ENCODE measurements at places on chromosomes 13 and 19.

DNA sequence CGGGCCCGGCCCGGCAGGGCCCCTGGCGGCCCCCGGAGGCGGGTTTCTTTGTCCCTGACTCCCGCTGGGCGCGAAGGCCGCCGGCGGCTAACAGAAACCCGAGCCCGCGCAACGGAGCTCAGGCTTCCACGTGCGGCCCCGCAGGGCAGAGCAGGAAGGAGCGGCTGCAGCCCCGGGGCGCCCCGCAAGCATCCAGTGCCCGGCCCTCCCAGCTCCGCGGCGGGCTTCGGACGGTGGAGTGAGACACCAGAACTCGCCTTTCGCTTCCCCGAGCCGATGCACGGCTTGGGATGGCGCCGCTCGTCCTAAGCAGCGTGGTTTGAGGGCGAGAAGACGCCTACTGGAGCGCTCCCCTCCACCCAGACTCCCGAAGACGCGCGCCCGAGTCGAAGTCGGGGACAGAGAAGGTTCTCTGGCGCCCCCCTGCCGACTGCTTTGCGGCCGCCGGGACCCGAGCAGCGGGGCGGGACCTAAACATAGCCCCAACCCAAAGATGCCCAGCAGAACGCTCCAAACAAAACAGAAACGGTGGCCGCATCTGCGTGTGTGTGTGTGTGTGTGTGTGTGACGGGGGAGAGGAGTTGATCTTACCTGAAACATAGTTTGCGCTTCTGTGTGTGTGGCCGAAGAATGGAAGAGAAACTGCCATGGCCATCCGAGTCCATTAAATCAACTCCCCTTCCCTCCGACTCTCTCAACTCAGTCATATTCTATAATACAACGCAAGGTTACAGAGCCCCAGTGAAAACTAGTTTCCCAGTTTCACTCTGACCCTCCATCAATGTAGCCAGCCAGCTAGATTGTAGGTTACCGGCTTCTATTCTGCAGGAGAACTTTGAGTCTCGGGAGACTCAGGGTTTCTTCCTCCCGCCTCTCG lies 629 bp upstream of the FGF9 start:
- peak; percentile 77 for DNase-seq

DNA sequence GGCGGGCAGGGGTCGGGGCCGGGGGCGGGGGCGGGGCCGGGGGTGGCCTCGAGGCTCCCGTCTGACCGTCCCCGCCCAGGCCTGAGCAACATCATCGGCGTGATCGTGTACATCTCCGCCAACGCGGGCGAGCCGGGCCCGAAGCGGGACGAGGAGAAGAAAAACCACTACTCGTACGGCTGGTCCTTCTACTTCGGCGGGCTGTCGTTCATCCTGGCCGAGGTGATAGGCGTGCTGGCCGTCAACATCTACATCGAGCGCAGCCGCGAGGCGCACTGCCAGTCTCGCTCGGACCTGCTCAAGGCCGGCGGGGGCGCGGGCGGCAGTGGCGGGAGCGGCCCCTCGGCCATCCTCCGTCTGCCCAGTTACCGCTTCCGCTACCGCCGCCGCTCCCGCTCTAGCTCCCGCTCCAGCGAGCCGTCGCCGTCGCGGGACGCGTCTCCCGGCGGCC lies 9.4 kb upstream of the CACNG6 start:
- peak; percentile 73 for DNase-seq

- no peak for DNase-seq
These were observed 181.8 kb downstream of the COL4A1 start for GRCh38 chr13:110125157-110125556.

GRCh38 chr13:83286737-83287136 lies 595.5 kb downstream of the SLITRK1 start:
- no peak for DNase-seq

DNA sequence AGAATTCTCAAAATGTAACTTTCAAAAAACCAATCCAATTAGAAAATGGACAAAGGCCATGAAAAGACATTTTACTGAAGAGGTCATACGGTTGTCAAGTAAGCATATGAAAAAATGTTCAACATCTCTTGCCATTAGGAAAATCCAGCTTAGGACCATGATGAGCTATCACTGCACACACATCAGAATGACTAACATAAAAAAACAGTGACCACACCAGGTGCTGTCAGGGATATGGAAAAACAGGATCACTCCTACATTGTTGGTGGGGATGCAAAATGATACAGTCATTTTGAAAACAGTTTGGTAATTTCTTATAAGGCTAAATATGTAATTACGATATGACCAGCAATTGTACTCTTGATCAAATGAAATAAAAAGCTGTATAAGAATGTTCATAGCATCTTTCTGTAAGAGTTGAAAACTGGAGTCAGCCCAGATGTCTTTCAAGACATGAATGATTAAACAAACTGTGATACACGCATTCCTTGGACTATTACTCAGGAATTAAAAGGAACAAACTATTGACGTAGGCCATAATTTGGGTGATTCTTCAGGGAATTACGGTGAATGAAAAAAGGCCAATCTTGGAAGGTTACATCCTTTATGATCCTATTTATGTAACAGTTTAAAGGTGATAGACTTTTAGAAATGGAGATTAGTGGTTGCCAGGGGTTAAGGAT lies 26.9 kb upstream of the RCBTB2 start:
- DNase-seq = no peak

DNA sequence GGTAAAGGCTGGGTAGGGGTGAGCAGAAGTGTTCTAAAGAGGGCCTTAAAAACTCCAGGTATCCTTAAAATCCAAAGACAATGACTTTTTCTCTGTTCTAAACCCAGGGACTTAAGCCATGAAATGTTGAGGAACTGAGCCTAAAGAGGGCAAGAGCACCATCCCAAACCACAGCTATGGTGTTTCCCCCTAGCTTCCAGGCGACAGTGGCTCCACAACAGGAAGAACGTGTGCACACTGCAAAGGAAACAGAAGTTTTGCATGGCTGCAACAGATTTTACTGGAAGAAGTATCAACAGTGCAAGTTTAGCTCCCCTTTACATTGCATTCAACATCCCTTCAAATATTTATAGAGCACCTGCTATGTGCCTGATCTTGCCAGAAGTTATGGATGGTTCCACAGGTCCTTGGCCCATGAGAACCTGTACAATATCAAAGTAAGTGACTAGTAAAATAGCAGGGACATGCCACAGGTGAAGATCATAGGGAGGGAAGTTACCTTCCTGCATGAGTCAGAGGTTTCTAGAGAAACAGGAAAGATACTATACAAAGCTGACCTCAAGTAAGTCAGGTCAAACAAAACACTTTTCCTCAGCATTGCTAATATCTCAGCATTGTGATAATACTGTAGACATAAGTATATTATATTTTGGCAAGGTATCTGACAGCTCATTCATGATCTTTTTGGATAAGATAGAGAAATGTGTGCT lies 8.4 kb upstream of the KCTD12 start:
- DNase-seq = no peak

DNA sequence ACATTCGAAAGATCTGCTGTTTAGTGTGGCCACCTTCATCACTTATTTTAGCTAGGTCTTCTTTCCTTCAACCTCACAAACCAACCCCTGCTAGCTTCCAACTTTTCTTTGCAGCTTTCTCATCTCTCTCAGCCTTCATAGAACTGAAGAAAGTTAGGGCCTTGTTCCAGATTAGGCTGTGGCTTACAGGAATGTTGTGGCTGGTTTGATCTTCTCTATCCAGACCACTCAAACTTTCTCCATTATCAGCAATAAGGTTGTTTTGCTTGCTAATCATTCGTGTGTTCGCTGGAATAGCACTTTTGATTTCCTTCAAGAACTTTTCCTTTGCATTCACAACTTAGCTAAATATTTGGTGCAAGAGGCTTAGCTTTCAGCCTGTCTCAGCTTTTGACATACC lies 44.7 kb downstream of the CARS2 start:
- DNase-seq = no peak

- no peak for DNase-seq
These were observed 1.3 kb downstream of the ZFP14 start for GRCh38 chr19:36377541-36378178.

- DNase-seq = peak; percentile 67
These were observed at the start of gene NALCN for GRCh38 chr13:101416181-101417042. NALCN (minus strand) TSS chr13:101416508; CDS start chr13:101399126, 17,382 bp downstream.

GRCh38 chr19:58218899-58219298 lies 9.8 kb upstream of the ZNF544 start:
- no peak for DNase-seq

GRCh38 chr19:3548606-3549005 lies 8.8 kb downstream of the MFSD12 start:
- DNase-seq = no peak
